ENCODE measurements at places on chromosomes 13 and 19. TPM values are rescaled to one million over a fixed set of nuclear protein-coding genes. Genes with fewer than 3 reads are reported as not detected.

Gene SPTBN4
- total RNA-seq = 0.27 TPM

Gene NECTIN2
- total RNA-seq = 0.33 TPM

Gene PGLYRP2
- 0.65 TPM for total RNA-seq

GRCh38 chr19:17348700-17349099, 11.3 kb downstream of the GTPBP3 start:
- H3K27ac ChIP-seq = no peak overlapping the region
- no peak for DNase-seq
- H3K4me1 ChIP-seq = peaks cover 5% of the 10 kb centered on the region
- H3K36me3 ChIP-seq = no peaks in the 10 kb centered on the region

DNA sequence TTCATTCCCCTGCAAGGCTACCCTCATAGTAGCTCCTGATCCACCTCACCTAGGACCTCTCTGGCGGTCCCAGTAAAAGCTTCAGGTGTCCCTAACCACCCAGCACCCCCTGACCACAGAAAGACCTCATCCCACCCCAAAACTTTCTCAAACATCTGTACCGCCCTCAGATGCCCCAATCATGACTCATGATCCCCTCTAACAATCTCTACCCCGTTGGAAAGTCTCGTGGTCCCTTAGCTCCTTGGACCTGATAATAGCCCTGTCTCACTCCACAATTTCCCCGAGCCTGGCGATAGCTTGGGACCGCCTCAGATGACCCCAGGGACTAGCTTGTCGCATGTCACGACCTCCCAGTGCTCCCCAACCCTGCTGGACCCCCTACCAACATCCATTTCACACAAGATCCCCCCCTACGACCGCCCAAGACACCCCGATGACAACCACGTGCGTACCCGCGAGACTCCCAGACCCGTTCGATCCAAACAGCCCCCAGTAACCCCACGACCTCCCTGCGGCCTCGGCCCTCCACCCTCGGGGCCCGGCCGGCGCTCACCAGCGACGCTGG, 450 bp downstream of the NDUFA11 start:
- H3K4me1 ChIP-seq = peaks cover 18% of the 10 kb centered on the region
- H3K36me3 ChIP-seq = no peaks in the 10 kb centered on the region
- peak overlapping the region; percentile 84 for H3K4me3 ChIP-seq

DNA sequence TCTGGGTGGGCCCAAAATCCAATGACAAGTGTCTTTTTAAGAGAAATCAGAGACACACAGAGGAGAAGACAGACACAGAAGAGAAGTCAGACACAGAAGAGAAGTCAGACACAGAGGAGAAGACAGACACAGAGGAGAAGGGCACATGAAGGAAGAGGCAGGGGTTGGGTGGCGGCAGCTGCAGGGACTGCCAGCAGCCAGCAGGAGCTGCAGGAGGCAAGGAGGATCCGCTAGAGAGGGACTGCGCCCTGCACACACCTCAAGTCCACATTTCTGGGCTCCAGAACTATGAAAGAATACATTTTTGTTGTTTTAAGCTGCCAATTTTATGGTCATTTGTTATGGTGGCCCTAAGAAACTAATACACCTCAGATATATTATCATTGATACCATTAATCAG, 140.6 kb downstream of the ZIC5 start:
- no peak overlapping the region for H3K27ac ChIP-seq
- H3K4me3 ChIP-seq = no peak overlapping the region
- no peaks in the 10 kb centered on the region for H3K4me1 ChIP-seq

Gene IGFL2
- total RNA-seq = not detected

Gene RNF225
- total RNA-seq = 0.49 TPM

Gene PTH2
- not detected for total RNA-seq

Gene ANKLE1
- 3.4 TPM for total RNA-seq

DNA sequence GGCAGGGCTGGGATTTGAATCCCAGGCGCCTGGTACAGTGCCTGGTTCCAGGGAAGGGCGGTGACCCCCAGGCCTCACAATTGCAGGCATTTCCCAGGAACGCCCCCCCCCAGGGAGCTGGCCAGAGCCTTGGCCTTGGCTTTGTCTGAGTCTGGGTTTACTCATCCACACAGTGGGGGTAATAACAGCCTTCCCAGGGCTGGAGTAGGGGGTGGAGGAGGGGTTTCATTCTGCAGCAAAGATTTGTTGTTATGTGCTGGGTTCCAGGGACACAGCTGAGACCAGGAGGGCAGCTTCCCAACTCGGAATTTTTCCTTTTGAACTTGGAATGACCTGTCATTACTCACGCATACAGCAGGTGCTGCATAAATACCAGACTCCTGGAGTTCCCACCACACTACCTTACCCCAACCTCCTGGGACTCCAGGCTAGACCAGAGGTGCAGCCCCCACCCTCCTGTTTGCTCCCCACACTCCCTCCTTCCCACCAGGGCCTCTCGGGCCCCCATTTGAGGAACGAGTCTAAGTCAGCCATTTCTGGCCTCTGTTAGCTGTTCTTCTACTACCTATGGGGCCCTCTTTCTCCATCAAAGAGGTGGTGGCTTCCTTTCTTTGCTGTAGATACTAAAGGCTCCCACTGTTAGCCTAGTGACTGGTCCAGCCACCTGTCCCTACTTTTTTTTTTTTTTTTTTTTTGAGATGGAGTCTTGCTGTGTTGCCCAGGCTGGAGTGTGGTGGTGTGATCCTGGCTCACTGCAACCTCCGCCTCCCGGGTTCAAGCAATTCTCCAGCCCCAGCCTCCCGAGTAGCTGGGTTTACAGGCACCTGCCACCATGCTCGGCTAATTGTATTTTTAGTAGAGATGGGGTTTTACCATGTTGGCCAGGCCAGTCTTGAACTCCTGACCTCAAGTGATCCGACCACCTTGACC, 1.6 kb upstream of the ADAMTS10 start:
- no peaks in the 10 kb centered on the region for H3K36me3 ChIP-seq
- no peak for DNase-seq
- peaks cover 11% of the 10 kb centered on the region for H3K4me1 ChIP-seq

Gene CLDN10
- not detected for total RNA-seq

GRCh38 chr13:73687087-73687486, 447.1 kb downstream of the KLF12 start:
- H3K36me3 ChIP-seq = no peaks in the 10 kb centered on the region
- no peaks in the 10 kb centered on the region for H3K27me3 ChIP-seq
- no peaks in the 10 kb centered on the region for H3K4me1 ChIP-seq
- no peak for DNase-seq

DNA sequence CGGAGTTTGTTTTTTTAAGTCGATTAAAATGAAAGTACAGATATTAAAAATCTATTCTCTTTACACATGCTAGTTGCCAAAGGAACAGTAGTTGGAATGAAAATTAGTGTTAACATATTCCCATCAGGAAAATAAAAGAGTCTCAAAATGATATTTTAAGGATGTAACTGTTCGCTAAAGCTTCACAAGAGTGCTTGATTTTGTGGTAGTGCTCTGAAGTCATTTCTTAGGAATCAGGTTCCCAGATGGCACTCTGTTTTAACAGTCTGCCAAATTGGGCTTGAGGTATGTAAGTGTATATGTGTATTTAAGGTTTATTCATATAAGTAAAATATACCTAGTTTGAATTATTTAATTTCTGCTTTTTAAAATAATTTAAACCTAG, 128.8 kb downstream of the LMO7 start:
- no peak for DNase-seq
- no peaks in the 10 kb centered on the region for H3K27me3 ChIP-seq
- H3K4me1 ChIP-seq = peaks cover 27% of the 10 kb centered on the region
- H3K27ac ChIP-seq = no peak overlapping the region

Gene IGSF23
- not detected for total RNA-seq

- H3K4me1 ChIP-seq = no peaks in the 10 kb centered on the region
- H3K4me3 ChIP-seq = no peak overlapping the region
- no peak for DNase-seq
- H3K27ac ChIP-seq = no peak overlapping the region
- no peaks in the 10 kb centered on the region for H3K36me3 ChIP-seq
- no peaks in the 10 kb centered on the region for H3K27me3 ChIP-seq
Observed at GRCh38 chr13:69644447-69644846, 463.2 kb upstream of the ATXN8OS start.

DNA sequence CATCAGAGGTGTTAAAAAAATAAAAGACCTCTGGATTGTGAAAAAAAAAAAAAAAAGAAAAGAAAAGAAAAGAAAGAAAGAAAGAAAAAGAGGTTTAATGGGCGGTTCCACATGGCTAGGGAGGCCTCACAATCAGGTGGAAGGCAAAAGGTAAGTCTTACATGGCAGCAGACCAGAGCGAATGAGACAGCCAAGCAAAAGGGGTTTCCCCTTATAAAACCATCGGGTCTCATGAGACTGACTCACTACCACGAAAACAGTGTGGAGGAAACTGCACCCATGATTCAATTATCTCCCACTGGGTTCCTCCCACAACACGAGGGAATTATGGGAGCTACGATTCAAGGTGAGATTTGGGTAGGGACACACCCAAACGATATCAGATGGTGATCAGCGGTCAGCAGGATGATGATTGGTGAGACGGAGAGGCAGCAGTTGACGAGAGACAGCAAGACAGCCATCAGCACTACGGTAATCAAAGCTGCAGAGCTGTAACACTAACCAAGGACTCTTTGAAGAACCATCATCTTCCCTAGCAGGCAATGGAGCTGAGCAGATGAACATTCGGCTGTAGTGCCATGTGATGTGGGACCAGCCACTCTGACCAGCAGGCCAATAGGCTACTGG, 3.9 kb upstream of the CD209 start:
- H3K36me3 ChIP-seq = no peaks in the 10 kb centered on the region
- no peak overlapping the region for H3K4me3 ChIP-seq
- H3K4me1 ChIP-seq = no peaks in the 10 kb centered on the region
- no peak for DNase-seq

DNA sequence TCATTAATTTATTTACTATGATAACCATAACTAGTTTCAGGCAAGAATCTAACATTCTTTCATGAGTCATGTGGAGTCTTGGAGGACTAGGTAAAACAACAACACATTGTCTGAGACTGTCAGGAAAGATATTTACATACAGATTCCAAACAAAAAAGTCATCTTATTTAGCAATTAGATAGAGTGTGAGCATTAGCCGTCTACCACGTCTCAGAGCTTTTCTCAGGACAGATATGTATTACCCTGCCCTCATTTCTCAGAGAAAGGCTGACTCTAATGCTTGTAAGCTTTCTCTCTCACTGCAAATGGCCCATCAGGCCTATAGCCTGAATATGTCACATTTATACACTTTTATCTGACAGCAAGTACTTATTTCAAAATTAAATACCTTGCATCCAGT, 312.1 kb upstream of the PCDH20 start:
- no peaks in the 10 kb centered on the region for H3K4me1 ChIP-seq
- DNase-seq = no peak
- no peak overlapping the region for H3K27ac ChIP-seq
- H3K4me3 ChIP-seq = no peak overlapping the region

GRCh38 chr13:52652196-52652979, at the start of gene SUGT1:
SUGT1 (plus strand) TSS chr13:52652836; CDS start chr13:52652921, 85 bp downstream.
- H3K4me3 ChIP-seq = peak within 1 kb of the TSS; percentile 87
- peak; percentile 96 for DNase-seq
- peaks cover under 1% of the 10 kb centered on the region for H3K36me3 ChIP-seq
- H3K4me1 ChIP-seq = peaks cover 22% of the 10 kb centered on the region
- H3K27ac ChIP-seq = peak within 1 kb of the TSS; percentile 94
- no peaks in the 10 kb centered on the region for H3K27me3 ChIP-seq

DNA sequence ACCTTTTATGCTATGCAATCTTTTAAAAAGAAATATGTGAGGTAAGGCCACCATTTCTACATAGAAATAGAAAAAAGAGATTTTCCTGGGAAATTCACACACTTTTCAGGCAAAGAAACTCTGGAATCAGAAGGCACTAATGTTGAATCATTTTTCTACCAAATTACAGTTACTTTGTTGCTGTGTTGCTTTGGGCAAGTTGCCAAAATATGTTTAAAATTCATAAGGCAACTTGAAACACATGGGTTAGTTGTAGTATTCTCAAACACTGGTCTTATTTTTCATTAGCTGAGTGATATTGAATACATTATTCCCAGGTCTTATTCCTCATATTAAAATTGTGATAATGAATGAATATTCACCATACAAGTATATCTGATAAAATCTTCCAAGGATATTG, 195.0 kb upstream of the SLITRK1 start:
- no peak overlapping the region for H3K4me3 ChIP-seq
- no peaks in the 10 kb centered on the region for H3K4me1 ChIP-seq
- H3K27me3 ChIP-seq = no peaks in the 10 kb centered on the region
- no peaks in the 10 kb centered on the region for H3K36me3 ChIP-seq

Gene ZNF541
- 1.1 TPM for total RNA-seq
